Activated T-cell treated with anti-CD3 and anti-CD28 coated beads for 48 hours (primary cell): ENCODE measurements at places on chromosomes 11 and 22.

GRCh38 chr22:35418088-35418487 lies 18.1 kb downstream of the MCM5 start:
- DNase-seq = no peak

DNA sequence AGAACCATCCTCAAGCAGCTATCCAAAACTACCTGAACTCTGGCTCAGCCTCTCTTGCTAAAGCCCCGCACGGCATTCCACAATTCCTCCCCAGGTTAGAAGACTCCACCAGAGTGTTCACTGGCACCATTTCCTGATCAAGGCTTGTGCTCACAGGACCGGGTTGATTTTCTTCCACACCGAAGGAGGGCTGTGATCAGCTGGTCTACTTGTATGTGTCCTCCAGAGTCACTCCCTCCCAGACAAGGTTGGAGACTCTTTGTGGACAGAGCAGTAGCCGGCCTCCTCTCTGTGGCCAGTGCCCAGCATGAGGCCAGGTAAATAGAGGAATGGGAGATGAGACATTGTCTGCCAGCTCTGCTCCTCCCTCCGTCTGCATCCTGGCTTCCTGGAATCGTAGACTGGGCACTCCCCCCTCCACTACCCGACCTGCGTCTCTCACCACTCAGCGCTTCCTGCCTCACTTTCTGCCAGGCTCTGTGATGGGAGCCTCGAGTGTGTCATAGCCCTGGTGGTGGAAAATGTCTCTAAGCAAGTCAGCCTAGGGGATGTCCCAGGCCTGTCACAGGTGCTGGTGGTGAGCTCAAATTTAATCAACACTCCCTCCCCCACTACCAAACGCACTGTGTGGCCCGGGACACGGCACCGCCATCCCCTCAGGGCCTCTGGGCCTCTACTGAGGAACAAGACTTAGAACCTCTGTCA lies 12.5 kb upstream of the TMPRSS6 start:
- peak; percentile 87 for DNase-seq

GRCh38 chr11:115430345-115430744 lies 73.9 kb downstream of the CADM1 start:
- DNase-seq = no peak

DNA sequence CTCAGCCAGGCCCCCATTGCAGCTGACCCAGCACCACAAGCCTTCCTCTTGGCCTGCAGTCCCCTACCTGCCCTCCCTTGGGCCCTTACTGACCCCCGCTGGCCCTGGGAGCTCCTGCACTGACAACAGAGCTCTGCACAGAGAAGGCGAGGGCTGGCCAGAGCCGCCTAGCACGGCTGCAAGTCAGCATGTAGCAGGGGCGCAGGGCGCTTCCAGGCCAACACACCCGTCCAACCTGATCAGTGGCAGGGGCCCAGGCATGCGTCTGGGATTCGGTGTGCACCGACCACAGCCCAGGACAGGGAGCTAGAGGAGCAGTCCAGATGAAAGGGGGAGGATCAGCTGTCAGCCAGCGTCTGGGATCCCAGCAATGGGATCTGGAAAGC lies 7.6 kb downstream of the WNT7B start:
- no peak for DNase-seq

- no peak for DNase-seq
Observed at GRCh38 chr11:60739114-60739513, 14.6 kb downstream of the MS4A18 start.

DNA sequence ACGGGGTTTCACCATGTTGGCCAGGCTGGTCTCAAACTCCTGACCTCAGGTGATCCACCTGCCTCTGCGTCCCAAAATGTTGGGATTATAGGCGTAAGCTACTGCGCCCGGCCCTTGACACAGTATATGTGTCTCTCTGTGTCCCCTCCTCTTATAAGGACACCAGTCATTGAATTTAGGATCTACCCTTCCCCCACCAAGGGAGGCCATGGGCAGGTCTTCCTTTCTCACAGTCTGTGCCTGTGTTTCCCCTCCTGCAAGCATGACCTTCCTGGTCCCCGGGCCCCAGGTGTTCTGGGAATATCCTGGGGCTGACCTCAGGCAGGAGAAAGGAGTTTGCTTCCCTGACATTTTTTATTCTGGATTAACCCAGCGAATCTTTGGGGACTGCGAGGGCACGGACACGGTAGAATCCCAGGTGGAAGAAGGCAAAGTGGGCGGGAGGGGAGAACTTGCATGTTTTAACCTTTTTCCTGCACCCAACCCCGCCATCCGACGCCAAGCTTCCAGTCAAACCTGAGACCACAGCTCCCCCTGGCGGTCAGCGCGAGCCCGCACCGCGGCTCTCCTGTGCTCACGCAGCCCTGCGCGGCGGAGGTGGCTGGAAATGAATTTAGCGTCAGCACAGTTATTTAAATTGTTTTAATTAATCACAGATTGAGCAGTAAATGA lies 42.1 kb upstream of the ISX start:
- DNase-seq = peak; percentile 62

DNA sequence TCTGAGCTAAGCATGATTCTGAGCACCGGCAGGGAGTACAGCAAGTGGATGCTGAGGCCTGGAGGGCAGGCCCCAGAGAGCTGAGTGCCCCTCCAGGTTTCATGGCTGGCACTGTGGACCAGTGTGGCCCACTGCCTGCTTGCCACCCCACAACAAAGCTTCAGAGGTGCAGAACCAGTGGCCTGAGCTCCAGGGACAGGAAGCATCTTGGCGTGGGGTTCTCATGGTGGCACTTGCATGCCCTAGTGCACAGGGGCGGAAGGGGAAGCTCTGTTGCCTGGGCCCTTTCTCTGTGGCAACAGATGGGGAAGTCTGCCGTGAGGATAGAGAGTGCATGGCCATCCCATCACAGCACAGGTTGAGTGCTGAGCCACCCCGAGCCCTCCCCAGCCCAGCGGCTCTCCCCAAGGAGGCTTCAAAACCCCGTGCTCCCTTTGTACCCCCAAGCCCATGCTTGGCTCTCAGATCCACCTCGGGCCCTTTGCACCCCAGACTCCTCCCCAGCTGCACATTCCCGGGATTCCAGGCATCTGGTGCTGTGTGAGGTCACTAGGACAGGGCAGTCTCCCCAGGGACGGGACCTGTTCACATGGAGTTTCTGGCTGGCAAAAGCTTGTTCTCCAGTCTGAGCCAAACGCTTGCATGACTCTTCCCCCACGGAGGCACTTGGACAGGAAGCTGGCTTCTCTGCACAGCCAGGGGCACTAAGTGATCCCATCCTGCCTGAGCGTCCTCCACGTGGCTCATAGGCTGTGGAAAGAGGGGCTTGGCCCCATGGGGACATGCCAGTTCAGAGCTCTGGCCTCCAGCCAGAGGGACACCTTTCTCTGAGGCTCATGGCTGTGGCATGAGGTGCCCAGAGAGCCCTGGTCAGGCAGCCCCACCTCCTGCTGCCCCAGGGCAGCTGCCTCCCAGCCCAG lies 4.2 kb downstream of the SLC25A1 start:
- no peak for DNase-seq

DNA sequence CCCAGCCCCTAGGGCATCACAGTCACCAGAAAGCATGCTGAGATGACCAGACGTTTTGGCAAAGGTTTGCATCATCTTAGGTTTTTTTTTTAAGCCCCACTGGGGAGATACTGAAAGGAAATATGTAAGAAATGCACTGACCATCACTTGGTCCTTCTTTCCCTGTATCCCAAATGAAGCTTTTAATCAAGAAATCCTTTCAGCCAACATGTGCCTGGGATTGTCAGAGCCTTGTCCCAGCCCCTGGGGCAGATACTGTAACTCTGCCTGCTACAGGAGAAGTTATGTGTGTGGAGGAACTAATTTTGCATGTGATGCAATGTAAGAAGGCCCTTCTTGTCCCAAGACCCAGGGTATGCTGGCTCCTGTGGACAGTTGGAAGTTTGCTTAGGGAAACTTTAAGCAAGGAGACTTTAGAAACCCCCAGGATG lies 65.6 kb downstream of the PPFIBP2 start:
- DNase-seq = no peak

GRCh38 chr22:33570110-33570509 lies 350.2 kb downstream of the LARGE1 start:
- DNase-seq = no peak

DNA sequence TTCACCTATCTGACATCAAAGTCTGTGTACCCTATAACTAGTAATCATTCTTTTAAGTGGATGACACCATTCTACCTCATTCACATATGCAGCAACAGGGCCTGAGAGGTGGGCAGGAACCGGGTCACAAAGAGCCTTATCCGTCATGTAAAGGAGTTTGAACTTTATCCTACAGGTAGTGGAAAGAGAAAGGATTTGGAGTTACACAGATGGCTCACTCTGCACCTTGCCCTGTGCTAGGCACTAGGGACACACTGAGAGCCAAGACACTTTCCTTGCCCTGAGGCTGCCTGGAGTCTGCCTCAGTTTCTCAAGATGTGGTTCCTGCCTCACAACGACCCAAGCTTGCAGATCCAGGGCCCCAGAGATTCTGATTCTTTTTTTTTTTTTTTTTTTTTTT lies 14.3 kb upstream of the ACER3 start:
- no peak for DNase-seq

DNA sequence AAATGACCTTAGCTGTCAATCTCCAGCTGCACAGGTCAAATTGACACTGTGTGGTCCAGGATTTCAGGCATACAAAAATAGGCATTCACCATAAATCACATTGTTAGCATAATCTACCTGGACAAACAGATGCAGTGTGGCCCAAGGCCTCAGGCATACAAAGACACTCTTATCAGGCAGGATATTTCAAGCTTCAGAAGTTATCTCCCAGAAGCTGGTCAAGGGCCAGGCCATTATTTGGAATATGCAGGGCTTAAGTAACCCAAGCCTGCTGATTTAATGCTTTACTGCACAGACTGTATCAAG lies 25.5 kb upstream of the HORMAD2 start:
- DNase-seq = no peak

- no peak for DNase-seq
Observed at GRCh38 chr11:74449369-74449931, 17.9 kb downstream of the KCNE3 start.

- peak; percentile 28 for DNase-seq
Observed at GRCh38 chr11:1138097-1138496, 19.7 kb upstream of the MUC5AC start.

DNA sequence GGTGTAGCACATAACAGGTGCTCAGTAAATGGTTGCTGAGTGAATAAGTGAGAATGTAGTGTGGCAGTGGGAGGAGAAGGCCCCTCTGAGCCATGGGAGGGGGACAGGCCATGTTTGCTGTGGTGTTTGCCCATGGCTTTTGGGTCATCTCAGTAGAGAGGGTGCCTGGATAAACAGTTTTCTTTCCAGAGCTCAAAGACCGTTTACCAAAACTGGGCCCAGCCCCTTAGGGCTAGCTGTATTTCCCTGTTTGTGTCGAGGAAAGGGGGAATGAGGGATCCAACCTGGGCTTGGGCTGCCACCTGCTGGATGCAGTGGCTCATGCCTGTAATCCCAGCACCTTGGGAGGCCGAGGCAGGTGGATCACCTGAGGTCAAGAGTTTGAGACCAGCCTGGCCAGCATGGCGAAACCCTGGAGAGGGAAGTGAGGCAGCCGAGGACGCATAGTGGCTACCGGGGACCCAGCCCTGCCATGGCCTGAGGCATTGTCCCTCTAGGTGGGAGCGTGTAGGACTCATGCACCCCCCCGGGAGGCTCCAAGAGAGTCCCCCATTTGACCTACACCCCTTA lies 8.7 kb upstream of the LTO1 start:
- no peak for DNase-seq
